Left kidney (tissue), 8 donors: ENCODE measurements at places on chromosomes 2 and 18. TPM values are rescaled to one million over a fixed set of nuclear protein-coding genes. Genes with fewer than 3 reads are reported as not detected.
A peak's percentile ranks its signal among the peaks of the same experiment; 100 is the strongest.

DNA sequence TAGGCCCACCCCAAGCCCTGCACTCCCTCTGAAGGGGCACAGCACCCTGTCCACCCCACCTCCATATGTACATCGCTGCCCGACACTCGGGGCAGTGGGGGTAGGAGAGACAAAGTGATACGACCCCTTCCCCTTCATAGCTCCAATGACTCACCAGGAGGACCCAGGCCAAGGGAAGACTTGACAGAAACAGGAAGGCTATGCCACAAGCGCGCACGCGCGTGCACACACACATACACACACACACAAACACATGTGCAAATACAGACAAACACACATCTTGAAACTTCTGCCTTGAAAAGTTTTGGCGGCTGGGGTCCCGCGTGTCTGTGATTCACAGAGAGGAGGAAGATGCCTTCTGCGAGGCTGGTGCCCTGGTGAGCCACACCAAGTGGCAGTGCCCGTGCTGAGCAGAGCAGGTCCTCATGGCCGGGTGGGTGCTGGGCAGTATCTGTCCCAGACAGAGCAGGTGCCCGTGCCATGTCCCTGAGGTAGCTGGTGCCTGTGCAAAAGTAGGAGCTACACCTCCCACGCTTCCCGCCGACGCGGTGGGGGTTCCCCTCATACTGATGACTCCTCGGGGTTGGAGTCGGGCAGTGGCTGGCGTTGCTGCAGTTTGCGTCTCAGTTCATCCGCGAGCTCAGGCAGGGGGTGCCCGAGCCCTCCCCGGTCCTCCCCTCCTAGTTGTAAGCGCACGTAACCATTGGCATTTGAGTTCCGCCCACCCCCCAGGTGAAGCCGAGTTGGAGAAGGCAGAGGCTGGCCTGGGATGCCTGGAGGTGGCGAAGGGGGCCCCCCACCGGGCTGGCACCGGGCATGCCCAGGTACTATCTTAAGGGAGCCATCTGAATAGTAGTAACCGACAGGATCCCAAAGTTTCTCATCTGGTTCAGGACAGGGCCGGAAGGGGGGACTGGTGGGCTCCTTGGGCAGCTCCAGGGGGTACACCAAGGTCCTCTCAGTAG is 2.5 kb upstream of the ANKRD39 start:
- DNase-seq: no peak

DNA sequence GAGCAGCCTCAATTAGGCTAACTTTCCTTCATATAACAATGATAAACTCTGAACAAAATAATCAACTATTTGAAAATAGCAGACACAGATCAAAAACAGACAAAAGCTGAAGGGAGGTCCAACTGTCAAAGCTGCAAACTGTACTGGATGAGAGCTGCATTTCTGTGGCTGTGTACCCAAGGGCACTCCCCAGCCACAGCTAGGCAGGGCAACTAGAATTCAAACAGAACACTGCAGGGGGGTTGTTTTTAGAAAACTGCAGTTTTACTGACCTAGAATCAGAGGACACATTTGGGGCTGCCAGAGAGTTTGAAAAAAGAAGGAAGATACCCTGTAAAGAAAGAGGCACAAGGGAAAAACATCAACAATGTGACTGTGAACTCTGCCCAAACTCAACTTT is 56.8 kb downstream of the SMAD2 start:
- DNase-seq: no peak

DNA sequence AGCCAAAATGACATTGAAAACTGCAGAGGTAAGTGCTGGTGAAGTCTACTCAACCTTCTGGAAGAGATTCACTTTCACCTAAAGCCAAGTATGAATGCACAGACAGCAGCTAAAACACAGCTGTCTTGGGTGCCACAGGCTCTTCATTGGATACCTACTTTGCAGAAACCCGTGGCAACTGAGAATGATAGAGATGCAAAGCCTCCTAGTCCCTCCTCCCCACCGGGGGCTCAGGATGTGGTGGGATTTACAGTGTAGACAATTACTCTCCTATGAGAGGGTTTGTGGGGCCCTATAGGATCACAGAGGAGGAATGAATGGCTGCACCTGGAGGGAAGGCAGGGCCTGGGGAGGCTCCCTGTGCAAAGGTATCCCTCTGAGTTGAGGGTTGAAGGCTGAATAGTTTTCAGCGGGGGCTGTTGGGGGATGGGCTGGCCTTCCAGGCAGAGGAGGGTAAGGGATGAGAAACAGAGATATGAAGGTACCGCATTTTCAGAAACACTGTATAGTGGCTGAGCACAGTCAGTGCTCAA is 131.6 kb downstream of the RNF144A start:
- no peak for DNase-seq

GRCh38 chr2:117957616-117958015 is 56.3 kb downstream of the CCDC93 start:
- DNase-seq: no peak

CAVIN2 gene
- 30.0 TPM for polyA plus RNA-seq

DNA sequence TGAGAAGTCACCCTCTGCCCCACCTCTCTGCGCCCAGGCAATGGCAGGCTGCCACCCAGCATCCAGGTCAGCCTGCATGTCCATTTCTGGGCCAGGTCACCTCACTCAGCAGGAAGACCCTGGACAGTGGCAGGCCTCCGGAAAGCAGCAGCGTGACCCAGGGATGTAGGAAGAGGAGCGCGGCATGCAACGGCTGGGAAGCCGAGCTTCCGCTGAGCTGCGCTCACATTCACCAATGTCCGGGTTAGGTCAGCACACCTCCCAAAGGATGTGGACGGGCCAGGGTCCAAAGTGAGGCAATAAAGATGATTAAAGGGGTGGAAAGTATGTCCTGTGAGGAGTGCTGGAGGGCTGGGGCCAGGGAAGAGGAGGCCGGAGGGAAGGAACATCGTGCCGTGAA is 174.5 kb downstream of the CTIF start:
- DNase-seq: no peak

- peak; percentile 79 for DNase-seq
These were observed 10.2 kb upstream of the MMADHC start for GRCh38 chr2:149597668-149598326.

GRCh38 chr2:163659224-163659623 is 76.6 kb downstream of the FIGN start:
- DNase-seq: no peak

CCDC74B gene
- polyA plus RNA-seq: 14.4 TPM

GRCh38 chr2:160474319-160474645 is 19.3 kb downstream of the RBMS1 start:
- no peak for DNase-seq

GRCh38 chr18:70151614-70152013 is 53.9 kb downstream of the RTTN start:
- DNase-seq: no peak

DNA sequence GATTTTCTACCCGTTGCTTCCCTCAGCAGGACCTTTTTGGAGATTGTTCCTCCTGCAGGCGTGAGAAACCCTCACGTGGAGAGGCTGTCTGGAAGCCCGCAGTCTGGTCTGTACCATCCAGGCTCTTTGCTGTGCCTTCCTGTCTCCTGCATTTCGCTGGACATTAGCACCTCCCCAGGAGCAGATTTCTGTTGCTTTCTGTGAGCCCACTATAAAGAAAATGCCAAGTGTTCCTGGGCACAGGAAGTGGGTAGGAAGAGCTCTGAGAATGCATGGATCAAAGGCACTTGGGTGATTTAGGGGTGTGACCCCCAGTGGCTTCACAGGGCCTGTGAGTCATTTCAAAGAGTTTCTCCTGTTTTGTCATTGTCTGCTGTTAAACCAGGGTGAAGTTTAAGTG is 27.3 kb downstream of the SPTBN1 start:
- no peak for DNase-seq

GRCh38 chr2:181106789-181107627 is 126.6 kb downstream of the UBE2E3 start:
- no peak for DNase-seq

GRCh38 chr2:44242904-44243303 is 32.4 kb upstream of the SLC3A1 start:
- DNase-seq: no peak

DNA sequence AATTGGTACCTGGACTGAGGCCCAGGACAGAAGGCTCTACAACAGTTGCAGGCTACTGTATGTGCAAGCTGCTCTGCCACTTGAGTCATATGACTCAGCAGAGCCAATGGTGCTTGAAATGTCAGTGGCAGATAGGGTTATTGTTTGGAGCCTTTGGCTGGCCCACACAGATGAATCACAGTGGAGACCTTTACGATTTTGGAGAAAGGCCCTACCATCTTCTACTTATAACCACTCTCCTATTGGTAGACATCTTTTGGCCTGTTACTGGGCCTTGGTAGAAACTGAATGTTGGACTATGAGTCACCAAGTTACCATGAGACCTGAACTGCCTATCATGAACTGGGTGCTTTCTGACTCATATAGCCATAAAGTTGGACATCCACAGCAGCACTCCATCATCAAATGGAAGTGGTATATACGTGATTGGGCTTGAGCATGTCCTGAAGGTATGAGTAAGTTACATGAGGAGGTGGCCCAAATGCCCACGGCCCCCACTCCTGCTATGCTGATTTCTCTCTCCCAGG is 88.9 kb upstream of the NRXN1 start:
- DNase-seq: no peak

TRPM8 gene
- polyA plus RNA-seq: 0.33 TPM

- no peak for DNase-seq
These were observed 114.9 kb upstream of the SULT1C3 start for GRCh38 chr2:108124736-108125495.

DNA sequence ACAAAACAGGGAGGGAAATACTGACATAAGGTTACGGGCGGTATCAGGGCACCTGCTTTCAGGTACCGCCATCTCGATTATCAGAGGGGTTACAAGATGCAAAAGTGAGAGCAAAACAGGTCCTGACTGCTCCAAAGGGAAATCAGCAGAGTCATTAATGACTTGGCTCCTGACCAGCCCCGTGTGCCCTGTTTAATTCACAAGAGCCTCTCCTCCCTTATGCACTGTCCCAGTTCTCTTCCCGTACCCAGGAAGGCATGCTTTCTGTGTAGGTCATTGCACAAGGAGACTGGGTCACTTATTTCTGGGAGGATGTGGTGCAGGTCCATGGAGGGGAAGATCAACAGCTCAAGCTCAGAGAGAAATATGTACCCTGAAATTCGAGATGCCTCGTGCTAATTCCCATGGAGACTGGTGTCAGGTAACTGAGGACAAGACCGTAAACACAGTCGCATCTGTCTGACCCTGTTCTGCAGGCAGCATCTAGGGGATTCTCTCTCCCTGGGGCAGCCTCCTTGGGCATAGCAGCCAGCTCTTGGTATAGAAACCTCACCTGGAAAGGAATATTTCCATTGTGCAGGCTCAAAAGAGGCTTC is 79.9 kb downstream of the HNRNPLL start:
- DNase-seq: peak; percentile 63

MRPL44 gene
- 37.3 TPM for polyA plus RNA-seq

VWC2L gene
- polyA plus RNA-seq: 0.18 TPM

TTN gene
- 1.2 TPM for polyA plus RNA-seq

- DNase-seq: no peak
These were observed 23.0 kb upstream of the LOXHD1 start for GRCh38 chr18:46679846-46680598.

POU3F3 gene
- polyA plus RNA-seq: 83.8 TPM

GRCh38 chr2:12560618-12561017 is 156.1 kb upstream of the TRIB2 start:
- DNase-seq: no peak

CD8B2 gene
- polyA plus RNA-seq: 0.23 TPM

DNA sequence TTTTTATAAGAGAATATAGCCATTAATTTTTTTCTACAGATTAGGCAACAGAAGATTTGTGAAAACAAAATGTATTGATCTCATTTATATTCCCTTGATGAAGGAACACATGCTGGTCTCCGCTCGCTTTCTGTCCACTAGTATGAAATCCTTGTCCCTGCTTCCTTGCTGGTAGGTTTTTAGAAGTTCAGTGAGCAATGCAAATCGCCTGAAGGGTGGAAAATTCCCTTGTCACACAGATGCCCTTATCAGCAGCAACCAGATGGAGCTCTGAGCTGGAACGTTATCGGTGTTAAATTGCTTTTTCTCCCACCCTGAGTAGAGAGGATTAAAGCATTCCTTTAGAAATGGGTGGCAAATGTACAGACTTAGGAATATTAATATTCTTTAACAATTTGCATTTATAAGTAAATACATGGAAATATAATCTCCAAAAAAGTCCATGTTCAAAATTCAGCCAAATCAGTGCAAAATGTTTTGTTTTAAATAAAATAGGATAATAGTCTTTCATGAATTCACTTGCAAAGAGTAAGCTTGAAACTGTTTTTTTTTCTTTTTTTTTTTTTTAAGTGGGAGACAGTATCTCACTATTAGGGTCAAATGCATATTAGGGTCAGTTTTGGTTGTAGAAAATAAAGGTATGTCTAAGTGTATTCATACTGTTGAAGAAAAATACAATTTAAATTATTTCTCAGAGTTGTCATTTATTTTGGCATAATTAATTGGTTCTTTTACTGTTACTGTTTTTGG is 164.0 kb upstream of the MYO3B start:
- no peak for DNase-seq

DNA sequence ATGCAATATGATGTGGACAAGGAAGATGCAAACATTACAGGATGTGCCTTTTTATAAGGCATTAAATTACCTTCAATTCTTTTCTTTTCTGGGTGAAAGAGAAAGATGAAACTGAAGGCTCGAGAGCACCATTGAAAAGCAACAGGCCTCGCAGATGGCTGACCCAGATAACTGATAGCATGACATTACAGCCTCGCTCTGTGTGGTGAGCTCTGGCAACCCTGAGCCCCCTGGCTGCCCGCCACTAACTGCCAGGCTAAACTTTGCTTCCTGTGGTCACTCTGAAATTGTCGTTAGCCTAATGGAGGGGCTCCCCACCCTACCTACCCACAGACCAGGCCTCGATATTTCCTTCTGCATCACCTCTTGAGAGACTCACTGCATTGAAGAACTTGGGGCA is 516.8 kb upstream of the FANCL start:
- DNase-seq: no peak

- no peak for DNase-seq
These were observed 372.5 kb upstream of the GCFC2 start for GRCh38 chr2:76083248-76083647.

- DNase-seq: no peak
These were observed 732.4 kb downstream of the RNF144A start for GRCh38 chr2:7649461-7650228.

SPP2 gene
- not detected for polyA plus RNA-seq

DNA sequence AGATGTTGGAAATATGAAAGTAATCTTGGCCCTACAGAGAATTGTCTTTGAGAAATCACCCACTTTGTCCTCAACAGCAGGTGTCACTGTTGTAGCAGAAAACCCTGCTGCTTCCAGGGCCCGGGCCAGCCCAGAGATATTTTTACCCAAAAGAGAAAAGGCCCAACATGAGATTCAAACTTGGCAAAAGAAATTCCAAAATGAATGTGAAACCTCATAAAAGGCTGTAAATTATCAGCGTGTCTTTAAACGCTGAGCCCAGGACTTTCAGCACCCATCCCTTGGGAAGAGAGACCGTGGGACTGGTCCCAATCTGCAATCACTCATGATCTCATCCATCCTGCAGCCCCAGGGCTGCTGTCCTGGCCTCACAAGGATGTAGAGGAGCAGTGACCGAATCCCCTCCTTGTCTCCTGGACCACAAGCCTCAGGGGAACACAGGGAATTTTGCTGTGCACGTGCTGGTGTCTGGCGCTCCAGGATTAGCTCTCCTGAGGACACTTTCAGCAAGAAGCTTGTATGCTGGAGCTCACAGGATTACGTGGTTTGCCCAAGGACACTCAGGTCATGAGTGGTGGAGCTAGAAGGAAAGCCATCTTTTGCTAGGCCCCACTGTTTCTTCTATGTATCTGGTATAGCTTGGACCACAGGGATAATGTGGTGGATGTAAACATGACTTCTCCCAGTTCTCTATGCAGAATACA is 202.1 kb downstream of the RNF144A start:
- peak; percentile 50 for DNase-seq
